ENCODE measurements at places on chromosomes 4 and X. TPM values are rescaled to one million over a fixed set of nuclear protein-coding genes. Genes with fewer than 3 reads are reported as not detected.

DNA sequence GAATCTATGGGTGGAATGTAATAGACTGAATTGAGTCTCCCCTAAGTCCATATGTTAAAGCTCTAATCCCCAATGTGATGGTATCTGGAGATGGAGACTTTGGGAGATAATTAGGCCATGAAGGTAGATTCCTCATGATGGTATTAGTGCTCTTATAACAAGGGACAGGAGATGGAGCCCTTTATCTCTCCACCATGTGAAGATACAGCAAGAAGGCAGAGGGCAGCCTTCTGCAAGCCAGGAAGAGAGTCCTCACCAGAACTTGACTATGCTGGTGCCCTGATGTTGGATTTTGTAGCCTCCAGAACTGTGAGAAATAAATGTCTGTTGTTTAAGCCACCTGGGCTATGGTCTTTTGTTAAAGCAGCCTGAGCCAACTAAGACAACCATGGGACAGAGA lies 76.4 kb upstream of the F8A3 start:
- no peak for DNase-seq

GRCh38 chr4:1938027-1938426 lies 66.8 kb downstream of the NSD2 start:
- DNase-seq: no peak

- no peak for DNase-seq
Observed at GRCh38 chrX:7055386-7056137, 92.0 kb upstream of the STS start.

HOPX gene
- not detected for total RNA-seq

SLITRK2 gene
- not detected for total RNA-seq

OCIAD2 gene
- 7.3 TPM for total RNA-seq

KLKB1 gene
- total RNA-seq: 2.6 TPM

All from body of pancreas (tissue), 4 donors.